ENCODE measurements at places on chromosomes 1 and 21.

DNA sequence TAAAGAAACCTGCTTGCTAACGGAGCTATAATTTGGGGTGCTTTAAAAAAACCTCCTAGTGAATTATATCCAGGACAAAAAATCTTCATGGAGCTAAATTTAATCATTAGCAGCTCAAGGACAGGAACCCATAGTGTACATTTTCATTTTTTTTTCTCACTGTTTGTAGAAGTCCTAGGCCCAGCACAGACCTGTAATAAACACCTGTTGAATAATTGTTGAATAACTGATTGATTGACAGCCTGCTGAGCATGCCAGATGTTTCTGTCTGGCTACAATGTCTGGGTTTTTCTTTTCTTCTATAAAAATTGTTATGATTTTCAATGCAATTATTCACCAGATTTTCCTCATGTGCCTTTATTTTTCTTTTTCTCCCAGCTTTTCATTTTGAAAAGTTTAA, 10.9 kb upstream of the GALNT2 start:
- no peak for DNase-seq

DNA sequence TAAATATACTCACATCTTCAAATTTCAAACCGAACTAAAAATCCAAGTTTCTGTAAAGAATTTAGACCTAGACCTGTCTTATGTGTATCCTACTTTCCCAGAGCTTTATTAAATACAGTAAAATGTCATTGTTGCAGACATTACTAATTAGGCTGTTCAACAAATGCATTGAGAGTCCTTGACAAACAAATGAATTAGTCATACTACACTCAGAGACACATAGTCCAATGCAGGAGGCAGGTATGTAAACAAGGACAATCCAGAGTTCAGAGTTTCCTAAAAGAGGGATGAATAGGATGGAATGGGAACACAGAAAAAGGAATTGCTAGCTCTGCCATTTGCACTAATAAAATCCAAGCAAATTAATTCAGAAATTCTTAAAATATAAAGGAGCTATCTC, 1.6 kb upstream of the EGLN1 start:
- no peak for DNase-seq

- no peak for DNase-seq
Measured at GRCh38 chr1:198363625-198364151, 176.8 kb downstream of the ATP6V1G3 start.

GRCh38 chr21:42414928-42415769, 11.4 kb downstream of the UBASH3A start:
- DNase-seq: peak; percentile 88

DNA sequence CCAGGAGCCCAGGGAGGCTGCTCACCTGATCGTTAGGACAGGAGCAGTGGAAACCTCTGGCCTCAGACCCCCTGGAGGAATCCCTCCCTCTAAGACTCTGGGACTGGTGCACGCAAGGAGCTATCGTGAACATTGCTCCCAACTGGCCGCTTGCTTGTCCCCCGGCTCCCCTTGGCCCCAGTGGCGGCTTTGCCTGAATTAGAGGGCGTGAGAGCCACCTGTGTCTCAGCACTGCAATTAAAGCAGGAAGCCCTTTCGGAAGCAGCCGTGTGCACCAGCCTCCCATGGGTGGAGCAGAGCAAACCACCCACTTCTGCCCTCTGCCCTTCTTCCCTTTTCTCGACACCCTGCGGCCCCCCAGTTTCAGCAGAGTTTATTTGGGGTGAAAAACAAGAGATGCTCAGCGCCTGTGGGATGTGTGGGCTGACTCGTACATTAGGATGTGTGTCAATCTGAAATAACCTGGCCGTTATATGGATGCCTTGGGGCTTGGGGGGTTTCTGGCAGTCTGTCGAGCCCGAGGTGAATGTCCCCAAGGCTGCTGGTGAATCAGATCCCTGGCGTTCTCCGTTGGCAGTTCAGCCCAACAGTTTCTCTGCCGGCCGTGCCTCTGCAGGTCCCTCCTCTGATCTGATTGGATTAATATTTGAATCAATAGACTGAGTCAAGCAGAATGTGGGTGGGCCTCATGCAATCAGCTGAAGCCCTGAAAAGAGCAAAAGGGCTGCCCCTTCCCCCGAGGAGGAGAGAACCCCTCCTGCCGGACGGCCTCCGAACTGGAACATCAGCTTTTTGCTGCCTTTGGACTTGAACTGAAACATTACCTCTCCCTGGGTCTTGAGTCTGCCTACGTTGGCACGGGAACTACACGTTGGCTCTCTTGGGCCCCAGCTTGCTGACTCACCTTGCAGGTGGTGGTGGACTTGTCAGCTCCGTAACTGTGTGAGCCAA, 7.3 kb upstream of the UMODL1 start:
- DNase-seq: no peak

Measured in stimulated activated CD8-positive, alpha-beta memory T cell treated with anti-CD3 and anti-CD28 coated beads, Interleukin-4, amount 100 ng/mL, for 4 hours (primary cell).